A549 treated with CpdA at 1 μM for 4 hours (cell line): ENCODE measurements at places on chromosomes 3 and 15. TPM values are rescaled to one million over a fixed set of nuclear protein-coding genes. Genes with fewer than 3 reads are reported as not detected.

ZNF385D gene
- total RNA-seq: not detected in 5 replicates

B2M gene
- 421 to 497 TPM (median 446 TPM) in 5 replicates for total RNA-seq

WWTR1 gene
- total RNA-seq: 105 to 126 TPM (median 121 TPM) in 5 replicates

SPATA16 gene
- total RNA-seq: not detected in 5 replicates

NR2F2 gene
- 21.1 to 27.1 TPM (median 24.4 TPM) in 5 replicates for total RNA-seq

PLCH1 gene
- total RNA-seq: 1.1 to 1.5 TPM (median 1.1 TPM) in 5 replicates

SAMD7 gene
- not detected in 5 replicates for total RNA-seq

FETUB gene
- total RNA-seq: 0.05 to 0.13 TPM in 2 of 5 replicates, not detected in the others

TIGIT gene
- not detected in 5 replicates for total RNA-seq

EPHB3 gene
- total RNA-seq: 0.31 to 0.80 TPM (median 0.38 TPM) in 5 replicates

P4HTM gene
- 11.7 to 19.5 TPM (median 18.6 TPM) in 5 replicates for total RNA-seq

FAM107A gene
- total RNA-seq: 0.07 to 0.08 TPM in 2 of 5 replicates, not detected in the others

IP6K1 gene
- 21.6 to 22.8 TPM (median 22.2 TPM) in 5 replicates for total RNA-seq

ZBTB20 gene
- total RNA-seq: 0.58 to 1.1 TPM (median 0.73 TPM) in 5 replicates

HIGD2B gene
- total RNA-seq: not detected in 5 replicates

BOC gene
- 6.1 to 7.5 TPM (median 7.0 TPM) in 5 replicates for total RNA-seq

TGM5 gene
- not detected in 5 replicates for total RNA-seq

TMIE gene
- total RNA-seq: 0.06 to 0.17 TPM (median 0.16 TPM) in 3 of 5 replicates, not detected in the others

ALG1L2 gene
- total RNA-seq: not detected in 5 replicates

RTP4 gene
- total RNA-seq: not detected in 5 replicates

RETNLB gene
- not detected in 5 replicates for total RNA-seq

KCNAB1 gene
- not detected in 5 replicates for total RNA-seq

BSN gene
- total RNA-seq: 0.10 to 0.19 TPM (median 0.13 TPM) in 5 replicates

CHRD gene
- 0.11 to 0.27 TPM (median 0.22 TPM) in 5 replicates for total RNA-seq

PLSCR5 gene
- total RNA-seq: not detected in 5 replicates

AP4E1 gene
- 7.1 to 10.7 TPM (median 7.8 TPM) in 5 replicates for total RNA-seq

DRD3 gene
- not detected in 5 replicates for total RNA-seq

SCN5A gene
- total RNA-seq: 0.70 to 1.4 TPM (median 0.76 TPM) in 5 replicates

NRG4 gene
- total RNA-seq: 0.73 to 2.2 TPM (median 1.4 TPM) in 5 replicates

AEN gene
- 79.7 to 101 TPM (median 84.2 TPM) in 5 replicates for total RNA-seq

SSUH2 gene
- total RNA-seq: 0.57 to 1.2 TPM (median 0.75 TPM) in 5 replicates

SMAD6 gene
- 19.3 to 27.2 TPM (median 25.3 TPM) in 5 replicates for total RNA-seq
